NCI-H1417 (cell line): ENCODE measurements at places on chromosomes 12 and 14.

DNA sequence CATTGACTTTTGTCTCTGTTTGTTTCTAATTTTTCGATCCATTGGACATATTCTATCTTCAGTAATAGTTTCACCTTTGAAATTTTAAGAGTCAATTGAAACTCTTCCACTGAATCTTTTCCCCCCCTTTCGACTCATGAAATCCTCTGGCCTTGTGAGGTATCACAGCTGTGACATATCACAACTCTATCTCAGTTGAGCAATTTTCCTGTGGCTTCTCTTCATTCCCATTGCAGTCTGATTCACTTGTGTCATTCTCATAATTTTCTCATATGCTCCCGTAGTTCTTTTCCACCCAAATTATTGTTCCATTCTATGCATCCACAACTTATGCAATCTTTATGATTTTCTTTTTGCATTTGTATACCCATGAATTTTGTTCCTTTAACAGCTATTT is 261.6 kb downstream of the DACT1 start:
- no peak for DNase-seq

DNA sequence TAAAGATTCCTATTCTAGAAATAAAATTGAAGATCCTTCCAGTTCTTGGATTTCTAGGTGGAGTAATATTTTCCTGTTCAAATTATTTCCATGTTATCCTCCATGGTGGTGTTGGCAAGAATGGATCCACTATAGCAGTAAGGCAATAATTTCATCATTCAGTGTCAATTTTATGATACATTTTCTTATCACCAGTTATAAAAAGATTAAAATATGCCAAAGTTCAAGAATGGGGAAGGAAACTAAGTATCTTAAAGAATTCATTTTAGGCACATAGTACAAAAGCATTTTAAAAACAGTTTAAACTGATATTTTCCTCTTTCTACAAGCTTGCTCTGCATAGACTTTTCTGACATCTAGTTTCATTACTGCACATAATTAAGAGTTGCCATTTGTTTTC is 19.1 kb downstream of the SYCP3 start:
- DNase-seq, result no peak

DNA sequence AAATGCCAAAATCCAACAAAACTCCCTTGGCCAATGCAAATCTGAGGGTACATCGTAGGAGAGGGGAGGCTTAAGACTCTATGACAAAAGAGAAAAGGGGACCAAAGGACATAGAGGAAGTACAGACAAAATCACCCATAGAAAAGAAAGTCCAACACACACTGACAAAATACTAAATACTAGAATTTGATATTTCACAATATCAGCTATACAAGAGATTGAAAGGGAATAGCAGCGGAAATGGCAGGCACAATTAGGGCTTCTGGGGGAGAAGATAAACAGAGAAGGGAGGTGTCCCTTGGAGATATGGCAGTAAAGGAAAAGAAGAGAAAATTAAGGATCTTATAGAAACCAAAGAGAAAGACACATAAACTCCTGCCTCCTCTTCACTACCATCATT is 29.0 kb downstream of the ATP2B1 start:
- no peak for DNase-seq

- no peak for DNase-seq
These were observed 31.3 kb upstream of the LALBA start for GRCh38 chr12:48601013-48601756.

DNA sequence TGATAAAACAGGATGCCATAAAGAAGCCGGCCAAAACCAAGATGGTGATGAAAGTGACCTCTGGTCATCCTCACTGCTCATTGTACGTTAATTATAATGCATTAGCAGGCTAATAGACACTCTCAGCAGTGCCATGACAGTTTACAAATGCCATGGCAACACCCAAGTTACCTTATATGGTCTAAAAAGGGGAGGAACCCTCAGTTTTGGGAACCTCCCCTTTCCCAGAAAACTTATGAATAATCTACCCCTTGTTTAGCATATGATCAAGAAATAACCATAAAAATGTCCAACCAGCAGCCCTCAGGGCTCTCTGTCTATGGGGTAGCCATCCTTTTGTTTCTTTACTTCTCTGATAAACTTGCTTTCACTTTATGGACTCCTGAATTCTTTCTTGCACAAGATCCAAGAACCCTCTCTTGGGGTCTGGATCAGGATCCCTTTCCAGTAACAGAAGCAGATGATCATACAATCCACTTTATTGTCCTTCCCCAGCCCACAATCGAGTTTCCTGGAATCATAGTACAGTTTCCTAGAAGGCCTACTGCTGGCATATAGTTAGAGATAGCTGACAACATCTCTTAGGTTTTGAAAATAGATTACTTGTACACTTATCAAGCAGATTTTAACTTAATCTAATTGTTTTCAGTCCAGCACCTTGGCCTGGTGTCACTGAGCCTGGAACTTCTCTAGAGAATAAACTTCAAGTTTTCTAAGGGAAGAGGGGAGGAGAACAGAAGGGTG is 266.7 kb upstream of the HMGA2 start:
- DNase-seq, result no peak
